ENCODE measurements at places on chromosomes 4 and X.

GRCh38 chrX:39677978-39678791, 419.6 kb downstream of the BCOR start:
- DNase-seq = no peak

DNA sequence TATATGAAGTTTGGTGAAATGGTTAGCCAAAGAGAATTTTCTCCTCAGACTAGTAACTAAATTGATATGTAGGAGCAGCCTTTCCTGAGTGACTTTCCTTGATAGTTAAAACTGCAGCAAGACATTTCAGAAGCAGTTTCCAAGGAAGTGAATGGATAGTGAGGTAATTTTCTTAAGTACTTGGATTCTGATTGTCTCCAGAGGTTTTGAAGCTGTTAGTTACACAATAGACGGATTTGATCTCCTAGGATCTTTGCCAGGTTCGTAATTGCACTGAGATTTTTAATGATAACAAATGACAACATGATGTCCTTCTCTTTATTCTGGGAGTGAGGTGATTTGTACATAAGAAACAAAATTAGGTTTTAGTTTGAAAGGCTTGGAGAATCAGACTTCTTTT, 29.2 kb downstream of the PRRG1 start:
- DNase-seq = no peak

- DNase-seq = no peak
Observed at GRCh38 chr4:122636697-122637096, 15.8 kb upstream of the IL21 start.

DNA sequence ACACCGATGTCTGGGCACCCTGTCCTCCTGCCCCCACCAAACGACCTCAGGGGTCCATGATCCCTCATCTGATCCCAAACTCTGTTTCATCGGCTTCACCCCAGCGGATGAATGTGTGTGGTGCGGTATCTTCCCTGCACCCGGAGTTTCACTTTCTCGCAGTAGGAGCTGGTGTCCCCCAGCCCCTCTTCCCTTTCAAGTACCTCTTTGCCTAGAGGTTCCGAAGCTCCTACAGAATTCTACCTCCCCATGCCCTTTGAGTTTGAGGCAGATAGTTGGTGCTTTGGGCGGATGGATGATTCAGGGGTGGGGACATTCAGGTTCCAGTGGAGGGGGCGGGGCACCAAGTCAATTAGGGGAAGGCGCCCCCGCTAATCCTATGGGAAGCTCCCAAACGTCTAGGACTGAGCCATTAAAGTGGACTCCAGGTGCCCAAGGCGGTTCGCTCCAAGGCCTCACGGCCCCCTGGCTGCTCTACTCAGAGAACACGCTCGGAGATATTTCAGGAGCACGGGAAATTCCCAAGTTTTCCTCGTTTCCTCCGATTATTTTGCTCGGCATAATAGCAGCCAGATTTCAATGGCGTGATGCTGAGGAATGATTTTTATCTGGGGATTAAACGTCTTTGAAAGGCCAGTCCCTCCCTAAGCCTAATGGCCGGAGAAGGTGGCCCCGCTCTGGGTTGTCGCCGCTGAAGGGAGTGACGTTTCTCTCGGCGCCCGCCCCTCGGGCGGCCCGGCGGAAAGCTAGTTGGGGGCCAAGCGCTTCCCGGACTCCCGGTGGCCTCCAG, 1.3 kb downstream of the MSX1 start:
- no peak for DNase-seq

GRCh38 chr4:23166919-23167318, 474.2 kb downstream of the GBA3 start:
- DNase-seq = no peak

DNA sequence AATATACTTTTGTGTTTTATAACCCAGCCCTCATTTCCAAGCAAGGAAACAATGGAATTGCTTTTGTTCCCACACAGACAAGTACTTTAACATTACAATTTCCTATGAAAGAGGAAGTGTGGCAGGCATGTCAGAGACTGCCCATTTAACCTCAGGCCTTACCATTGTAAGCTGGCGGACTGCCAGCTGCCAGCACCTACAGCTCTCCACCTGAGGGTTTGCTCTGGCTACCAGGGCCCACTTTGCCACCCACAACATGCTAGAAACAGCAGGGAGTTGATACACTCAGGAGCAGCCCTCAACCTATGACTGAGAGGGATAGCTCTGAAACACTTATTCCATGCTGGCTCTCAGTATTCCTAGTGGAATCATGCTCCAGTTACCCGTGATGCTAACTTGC, 152.3 kb upstream of the PRDX4 start:
- no peak for DNase-seq

DNA sequence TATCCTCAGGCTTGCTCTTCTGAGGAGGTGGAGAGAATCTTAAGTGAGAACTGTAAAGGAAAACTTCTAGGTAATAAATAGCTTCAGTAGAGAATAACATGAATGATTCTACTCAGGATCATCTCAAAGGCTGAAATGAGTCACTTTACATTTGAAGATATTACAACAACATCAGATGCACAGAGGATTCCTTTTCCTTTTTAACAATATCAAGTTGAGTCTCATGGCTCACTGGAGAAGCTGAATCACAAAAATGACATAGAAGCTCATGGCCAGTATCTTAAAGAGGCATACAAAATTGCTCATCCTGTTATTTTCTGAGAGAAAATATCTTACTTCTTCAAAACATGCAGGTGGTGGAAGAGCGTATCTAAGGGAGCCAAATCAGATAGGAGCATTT, 72.5 kb upstream of the EMCN start:
- no peak for DNase-seq

DNA sequence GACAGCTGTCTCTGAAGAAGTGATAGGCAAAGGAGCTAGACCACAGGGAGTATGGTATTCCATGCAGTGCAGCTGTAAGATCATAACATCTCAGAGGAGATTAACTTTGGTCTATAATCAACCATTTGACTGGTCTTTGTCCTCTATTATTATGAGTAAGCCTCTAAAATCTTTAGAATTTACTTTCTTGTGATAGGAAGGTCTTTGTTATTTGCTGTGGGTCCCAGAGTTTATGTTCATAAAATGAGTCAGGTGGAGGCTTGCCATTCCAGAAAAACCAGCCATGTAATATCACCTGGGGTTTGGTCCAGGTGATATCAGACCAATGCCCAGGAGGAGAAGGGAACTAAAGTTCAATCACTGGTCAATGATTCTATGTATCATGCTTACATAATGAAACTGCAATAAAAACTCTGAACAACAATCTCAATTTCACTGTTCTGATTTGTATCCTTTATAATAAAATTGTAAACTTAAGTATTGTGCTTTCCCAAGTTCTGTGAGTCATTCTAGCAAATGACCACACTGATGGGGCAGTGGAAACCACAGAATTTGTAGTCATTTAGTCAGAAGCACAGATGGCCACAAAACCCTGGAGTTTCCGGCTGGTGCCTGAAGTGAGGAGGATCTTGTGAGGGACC, 239.6 kb upstream of the TRAM1L1 start:
- no peak for DNase-seq

- no peak for DNase-seq
Observed at GRCh38 chr4:55613621-55614020, 21.6 kb upstream of the PDCL2 start.

GRCh38 chr4:99710020-99710419, 52.4 kb upstream of the C4orf54 start:
- DNase-seq = no peak

GRCh38 chr4:18106620-18107019, 85.1 kb upstream of the LCORL start:
- no peak for DNase-seq

- DNase-seq = no peak
Observed at GRCh38 chr4:26782168-26782829, 78.3 kb upstream of the STIM2 start.

- no peak for DNase-seq
Observed at GRCh38 chr4:32037399-32037798, 1317.2 kb downstream of the PCDH7 start.

DNA sequence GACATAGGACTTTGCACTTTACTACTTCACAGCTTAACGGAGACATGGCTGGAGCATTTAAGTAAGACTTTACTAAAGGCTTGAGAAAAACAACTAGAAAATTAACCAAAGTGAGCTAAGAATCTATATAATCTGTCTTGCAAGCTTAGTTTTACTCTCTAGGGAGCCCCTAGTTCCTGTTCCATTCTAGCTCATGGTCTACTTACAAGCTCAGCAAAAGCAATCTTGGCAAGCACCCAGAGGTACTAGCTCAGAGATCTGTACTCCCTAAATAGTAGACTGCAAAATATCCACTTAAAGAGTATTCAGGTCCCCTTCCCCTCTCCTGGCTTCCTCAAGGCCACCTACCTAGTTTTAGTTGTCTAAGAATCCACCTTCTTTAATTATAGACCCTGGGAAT, 469.0 kb downstream of the IDS start:
- DNase-seq = no peak

- no peak for DNase-seq
Observed at GRCh38 chr4:110248100-110248499, 49.7 kb upstream of the ELOVL6 start.

GRCh38 chrX:2220829-2221567, 279.8 kb downstream of the DHRSX start:
- DNase-seq = no peak

- no peak for DNase-seq
Observed at GRCh38 chrX:40004921-40005291, 92.9 kb downstream of the BCOR start.

- no peak for DNase-seq
Observed at GRCh38 chr4:86757468-86757867, 91.7 kb downstream of the SLC10A6 start.

GRCh38 chr4:126916049-126916625, 716.6 kb upstream of the INTU start:
- DNase-seq = no peak

DNA sequence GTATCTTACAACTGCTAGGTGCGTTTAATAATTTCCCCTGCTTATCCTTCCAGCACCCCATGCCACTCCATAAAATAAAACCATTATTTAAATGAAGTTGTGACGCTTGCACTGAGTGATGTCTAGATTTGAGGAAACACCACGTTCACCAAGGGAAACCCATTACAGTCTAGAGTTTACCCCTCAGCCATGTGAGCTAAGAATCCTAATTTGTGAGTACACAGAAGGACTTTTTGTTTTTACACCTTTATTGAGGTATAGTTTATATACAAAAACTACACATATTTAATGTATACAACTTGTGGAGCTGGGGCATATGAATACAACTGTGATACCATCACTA, 326.8 kb downstream of the RAPGEF2 start:
- DNase-seq = no peak

DNA sequence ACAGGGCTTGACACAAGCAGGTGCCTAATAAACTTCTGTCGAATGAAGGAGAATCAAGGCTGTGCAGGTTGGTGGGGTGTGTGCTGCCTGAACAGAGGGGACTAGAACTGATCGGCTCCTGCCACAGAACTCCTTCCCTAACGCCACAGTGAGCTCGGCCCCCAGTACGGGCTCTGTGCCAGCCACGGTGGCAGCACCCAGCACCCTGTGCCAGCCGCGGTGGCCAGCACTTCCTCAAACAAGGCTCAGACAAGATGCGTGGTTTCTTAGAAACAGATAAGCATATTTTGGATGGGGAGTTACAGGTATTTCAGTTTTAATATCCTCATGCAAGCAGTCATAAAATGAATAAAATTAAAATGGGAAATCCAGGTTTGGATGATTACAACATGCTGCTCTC, 26.0 kb upstream of the C4orf50 start:
- no peak for DNase-seq

DNA sequence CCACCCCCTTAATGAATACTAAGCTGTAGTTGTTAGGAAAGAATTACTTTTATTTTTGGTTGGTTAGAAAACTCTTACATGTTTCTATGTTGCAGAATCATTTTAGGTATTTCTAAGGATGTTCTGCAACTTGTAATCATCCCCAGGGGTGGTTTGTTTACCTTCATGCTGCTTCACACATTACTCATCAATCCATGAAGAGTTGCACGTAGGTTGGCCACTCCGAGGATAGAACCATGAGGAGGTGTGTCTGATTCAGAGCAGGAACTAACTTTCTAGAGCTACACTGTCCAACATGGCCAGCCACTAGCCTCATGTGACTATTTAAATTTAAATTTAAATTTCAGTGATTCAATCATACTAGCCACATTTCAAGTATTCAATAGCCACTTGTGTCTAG, 127.2 kb upstream of the FRMPD4 start:
- no peak for DNase-seq

- no peak for DNase-seq
Observed at GRCh38 chrX:131827935-131828334, 195.2 kb upstream of the STK26 start.

- no peak for DNase-seq
Observed at GRCh38 chr4:146506272-146506671, 15.5 kb downstream of the SLC10A7 start.

DNA sequence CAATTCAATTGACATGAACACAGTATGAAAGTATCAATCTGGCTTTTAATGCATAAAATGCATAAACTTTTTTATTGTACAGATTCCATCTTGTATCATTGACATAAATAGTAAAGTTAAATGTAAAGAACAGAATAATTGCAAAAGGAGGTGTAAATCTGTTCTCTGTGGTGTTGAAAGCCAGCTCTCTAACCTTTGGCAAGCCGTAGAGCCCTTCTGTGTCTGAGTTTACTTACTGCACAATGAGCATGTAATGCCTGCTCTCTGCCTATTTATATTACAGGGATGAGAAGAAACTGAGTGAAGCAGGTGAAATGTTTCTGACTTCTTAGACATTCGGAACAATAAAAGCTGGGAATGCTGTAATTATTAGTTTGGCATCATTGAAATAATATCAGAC, 389.3 kb upstream of the EPHA5 start:
- DNase-seq = no peak
